ENCODE measurements at places on chromosomes 5 and 9.

- no peak for DNase-seq
These were observed 99.8 kb downstream of the SLC44A1 start for GRCh38 chr9:105344283-105344682.

- no peak for DNase-seq
These were observed 164.2 kb downstream of the FGF1 start for GRCh38 chr5:142521706-142522105.

DNA sequence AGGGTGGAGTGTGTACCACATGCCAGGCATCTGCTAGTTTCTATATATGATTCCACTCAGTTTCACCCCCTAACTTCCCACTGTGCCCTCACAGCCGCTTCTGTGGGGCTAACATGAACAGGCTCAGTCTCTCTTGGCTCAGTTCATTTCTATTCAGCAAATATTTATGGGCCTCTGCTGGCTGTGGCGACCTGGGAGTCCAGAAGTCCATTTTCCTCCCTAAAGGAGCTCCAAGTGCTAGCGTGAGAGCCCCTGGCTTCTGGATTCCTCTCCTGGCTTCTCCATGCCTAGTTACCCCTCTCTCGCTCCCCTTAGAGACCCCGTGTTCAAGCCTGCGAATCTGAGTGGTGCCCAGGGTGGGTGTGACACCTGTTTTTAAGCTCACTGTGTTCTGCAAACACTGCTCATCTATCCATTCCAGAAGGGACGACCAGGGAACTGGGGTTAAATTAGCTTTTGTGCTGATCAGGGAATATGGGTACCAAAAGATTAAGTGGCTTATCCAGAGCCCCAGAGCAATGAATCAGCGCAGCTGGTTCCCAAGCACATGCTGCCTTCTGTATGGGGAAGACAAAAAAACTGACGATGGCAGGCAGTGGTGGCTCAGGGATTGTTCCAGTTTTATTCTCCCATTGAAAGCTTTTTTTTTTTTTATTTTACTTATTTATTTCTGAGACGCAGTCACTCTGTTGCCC is 57.6 kb downstream of the HMCN2 start:
- DNase-seq: no peak

DNA sequence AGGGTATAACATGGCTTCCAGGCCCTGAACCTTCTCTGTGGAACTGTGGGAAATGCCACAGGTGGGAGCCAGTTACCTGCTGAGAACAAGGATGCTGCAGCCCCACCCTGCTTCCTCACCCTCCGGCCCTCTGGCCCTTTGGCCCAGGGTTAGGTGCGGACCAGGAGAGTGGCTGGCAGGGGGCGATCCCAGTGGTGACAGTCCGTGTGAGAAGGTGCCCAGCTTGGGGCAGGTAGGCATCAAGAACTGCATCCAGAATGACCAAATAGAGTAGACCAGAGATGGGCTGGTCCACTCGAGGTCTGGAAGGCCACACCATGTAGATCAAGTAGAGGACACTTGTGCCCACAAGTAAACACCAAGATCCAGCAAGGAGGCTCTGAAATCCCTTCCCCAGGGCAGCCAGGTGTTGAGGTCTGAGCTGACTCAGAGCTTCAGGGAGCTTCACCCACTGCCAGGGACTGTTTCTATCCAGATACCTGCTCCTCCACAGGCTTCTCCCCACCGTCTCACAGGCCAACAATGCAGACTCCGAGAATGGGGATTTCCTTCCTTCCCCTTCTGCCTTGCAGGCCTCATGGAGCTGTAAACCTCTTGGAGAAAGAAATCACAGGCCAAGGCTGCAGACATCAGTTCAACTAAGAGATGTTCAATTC is 61.4 kb upstream of the ZSWIM6 start:
- no peak for DNase-seq

DNA sequence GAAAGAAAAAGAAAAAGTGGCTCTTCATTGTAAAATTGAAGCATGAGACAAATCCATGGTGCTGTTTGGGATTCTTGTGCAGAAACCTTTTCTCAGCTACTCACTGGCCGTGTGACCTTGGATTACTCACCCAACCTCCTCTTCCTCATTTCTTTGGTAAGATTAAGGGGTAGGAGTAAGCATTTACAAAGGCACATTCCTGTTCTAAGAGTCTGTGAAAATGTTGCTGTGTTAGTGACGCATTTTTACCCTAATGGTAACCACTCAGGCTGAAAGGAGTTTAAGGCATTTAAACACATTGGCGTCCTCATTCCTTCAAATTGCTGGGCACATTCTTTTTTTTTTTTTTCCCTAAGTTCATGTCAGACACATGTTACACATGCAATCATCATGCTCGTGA is 4.3 kb downstream of the RAI14 start:
- no peak for DNase-seq

- no peak for DNase-seq
These were observed 83.3 kb downstream of the SUSD1 start for GRCh38 chr9:112091810-112092209.

GRCh38 chr9:14766299-14766698 is 43.8 kb upstream of the CER1 start:
- no peak for DNase-seq

DNA sequence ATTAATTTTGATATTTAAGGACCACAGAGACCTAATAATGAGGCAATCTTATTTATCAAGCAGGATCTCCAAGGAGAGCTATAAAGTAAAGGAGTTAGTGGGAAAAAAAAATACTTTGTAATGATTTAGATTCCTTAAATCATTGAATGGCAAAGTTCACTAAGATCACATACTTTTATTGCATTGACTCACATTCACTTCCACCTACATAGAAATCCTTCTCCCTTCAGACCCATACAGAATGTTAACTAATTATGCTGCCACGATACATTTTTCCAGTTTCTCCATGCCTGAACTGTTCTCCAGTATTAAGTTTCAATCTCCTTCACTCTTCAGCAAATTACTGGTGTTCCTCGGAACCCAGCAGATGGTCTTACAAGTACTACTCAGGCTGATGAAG is 388.7 kb downstream of the EFNA5 start:
- no peak for DNase-seq

DNA sequence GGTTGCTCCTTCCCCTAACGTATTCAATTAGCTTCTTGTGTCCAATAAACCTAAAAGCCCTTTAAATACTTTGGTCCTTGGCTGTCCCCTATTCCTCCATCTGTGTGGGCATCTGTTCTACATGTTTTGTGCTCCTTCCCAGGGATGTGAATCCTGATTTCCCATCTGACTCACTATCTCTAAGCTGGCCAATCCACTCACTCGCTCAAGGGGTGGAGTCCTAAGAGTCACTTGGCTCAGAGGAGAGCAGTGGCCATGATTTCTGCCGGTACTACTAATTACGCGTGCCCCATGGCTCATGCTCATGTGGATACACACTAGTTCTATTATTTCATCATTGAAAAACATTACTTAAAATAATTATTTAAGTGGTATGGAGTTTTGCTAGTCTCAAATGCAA is 89.6 kb downstream of the TAF11L14 start:
- no peak for DNase-seq

- no peak for DNase-seq
These were observed 383.6 kb downstream of the CCDC171 start for GRCh38 chr9:15936306-15936921.

- no peak for DNase-seq
These were observed 140.0 kb downstream of the BARX1 start for GRCh38 chr9:93815135-93815534.

- DNase-seq: no peak
These were observed 16.0 kb upstream of the SMIM32 start for GRCh38 chr5:136208916-136209315.
